Activated CD8-positive, alpha-beta memory T cell treated with anti-CD3 and anti-CD28 coated beads for 1 hour (primary cell): ENCODE measurements at places on chromosomes 3 and 15.

- DNase-seq, result no peak
Observed at GRCh38 chr3:4416961-4417360, 50.1 kb downstream of the SUMF1 start.

GRCh38 chr3:52827441-52827840, 3.0 kb downstream of the ITIH4 start:
- DNase-seq, result no peak

DNA sequence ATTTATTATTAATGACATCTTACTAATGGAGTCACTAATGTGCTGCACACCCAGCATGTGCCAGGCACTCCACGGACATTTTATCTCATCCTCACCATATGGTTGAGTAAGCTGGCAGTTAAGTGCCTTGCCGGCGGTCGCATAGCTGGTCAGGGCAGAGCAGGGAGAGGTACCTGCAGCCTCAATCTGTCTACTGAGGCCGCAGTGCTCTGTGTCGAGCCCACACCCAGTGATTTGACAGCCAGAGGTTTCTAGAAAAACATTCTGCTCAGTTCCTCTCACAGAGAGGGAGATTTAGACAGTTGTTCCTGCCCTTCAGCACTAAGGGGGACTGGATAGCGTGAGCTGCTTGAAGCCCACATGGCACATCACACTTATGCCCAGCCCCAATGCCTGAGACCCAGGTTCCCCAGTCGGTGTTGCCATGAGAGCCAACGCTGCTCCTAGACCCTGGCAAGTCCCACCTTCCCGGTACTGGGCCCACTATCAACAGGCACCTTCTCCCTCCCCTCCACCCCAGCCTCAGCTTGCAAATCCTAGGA, 2.6 kb downstream of the LIPC start:
- DNase-seq, result no peak

DNA sequence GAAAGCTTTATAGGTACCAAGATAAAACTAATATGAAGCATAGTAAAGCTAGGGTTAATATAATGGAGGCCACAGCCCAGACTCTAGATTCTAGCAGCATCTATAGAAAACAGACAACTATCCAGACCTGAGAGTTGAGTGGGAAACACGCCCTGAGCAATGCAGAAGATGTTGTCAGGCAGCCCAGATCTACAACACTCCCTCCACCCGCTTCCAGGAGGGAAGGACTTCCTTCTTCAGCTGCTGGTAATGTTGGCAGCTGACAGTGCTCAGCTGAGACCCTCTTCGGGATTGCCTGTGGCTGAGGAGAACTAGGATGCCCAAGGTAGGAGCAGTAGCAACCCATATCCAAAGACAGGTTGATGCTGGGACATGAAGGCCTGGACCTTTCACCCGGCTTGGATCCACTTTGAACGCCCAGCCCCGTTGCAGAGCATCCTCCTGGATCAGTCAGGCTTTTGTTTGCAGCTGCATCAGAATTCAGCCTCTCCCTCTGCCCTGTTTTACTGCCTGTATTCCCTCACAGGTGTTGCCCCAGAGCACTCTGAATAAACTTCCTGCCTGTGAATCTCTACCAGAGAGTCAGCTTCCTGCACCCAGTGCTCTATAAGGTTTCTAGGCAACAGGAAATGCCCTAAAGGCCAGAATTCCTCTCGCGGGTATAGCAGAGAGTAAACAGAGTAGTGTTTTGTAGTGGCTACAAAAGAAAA, 174.7 kb upstream of the IL12A start:
- DNase-seq, result no peak

DNA sequence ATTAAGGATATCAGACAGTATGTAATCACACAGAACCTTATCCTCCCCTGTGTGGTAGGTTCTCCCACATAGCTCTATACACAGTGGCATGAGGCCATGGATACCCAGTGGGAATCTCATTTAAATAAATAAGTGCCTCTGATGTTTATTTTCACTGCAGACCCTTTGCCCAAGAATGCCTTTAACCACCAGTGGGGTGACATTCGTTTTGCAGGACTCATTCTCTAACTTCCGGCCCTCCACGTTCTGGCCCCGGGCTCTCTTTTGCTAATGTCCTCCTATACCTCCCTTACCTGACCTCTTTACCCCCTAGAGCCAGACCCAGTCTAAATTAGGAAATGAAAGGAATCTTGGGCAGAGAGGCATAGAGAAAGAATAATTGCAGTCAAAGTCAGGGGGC, 8.3 kb downstream of the CCDC80 start:
- no peak for DNase-seq

DNA sequence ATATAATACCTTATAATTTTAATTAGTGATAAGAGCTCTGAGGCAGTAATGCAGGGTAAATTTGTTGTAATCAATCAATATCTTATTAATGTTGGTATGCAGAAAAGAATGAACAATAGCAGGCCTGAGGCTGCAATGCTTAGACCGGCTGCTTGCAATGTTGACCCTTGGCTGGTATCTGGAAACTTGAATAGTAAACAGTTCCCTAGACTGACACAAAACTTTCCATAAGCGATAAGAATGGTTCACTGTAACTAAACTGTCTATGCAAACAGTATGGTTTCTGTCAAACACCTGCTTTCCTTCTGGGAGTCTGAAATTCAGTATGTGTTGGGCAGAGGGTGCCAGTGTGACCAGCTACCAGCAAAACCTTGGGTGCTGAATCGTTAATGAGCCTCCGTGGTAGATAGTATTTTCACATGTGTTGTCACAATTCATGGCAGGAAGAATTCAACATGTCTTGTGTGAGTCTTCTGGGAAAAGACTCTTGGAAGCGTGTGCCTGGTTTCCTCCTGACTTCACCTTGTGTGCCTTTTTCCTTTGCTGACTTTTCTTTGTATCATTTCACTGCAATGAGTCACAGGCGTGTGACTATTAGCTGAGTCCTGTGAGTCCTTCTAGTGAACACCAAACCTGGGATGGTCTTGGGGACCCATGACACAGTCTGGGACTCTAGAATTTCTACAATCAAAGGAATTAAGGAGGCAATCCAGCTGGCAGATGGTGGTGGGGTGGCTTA, 30.7 kb upstream of the CLRN1 start:
- no peak for DNase-seq

DNA sequence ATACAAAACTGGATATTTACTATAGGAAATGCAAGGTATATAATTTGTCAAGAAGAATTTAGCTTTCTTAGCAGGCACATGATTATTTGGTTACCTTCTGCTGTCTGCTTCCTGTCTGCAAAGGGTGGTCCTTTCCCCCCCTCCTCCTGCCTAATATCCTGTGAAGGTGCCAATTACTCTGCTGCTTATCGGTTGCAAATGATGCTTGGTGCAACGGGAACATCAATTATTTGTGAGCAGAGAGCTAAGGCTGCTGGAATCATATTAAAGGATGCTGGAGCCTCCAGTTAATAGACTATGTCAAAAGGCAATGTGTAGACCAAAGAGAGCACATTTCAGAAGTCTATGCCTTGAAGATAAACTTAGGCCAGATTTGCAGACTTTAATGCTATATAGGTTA, 443.7 kb upstream of the ONECUT1 start:
- DNase-seq, result no peak

- DNase-seq, result no peak
Observed at GRCh38 chr3:129393271-129393670, 35.2 kb downstream of the EFCAB12 start.

DNA sequence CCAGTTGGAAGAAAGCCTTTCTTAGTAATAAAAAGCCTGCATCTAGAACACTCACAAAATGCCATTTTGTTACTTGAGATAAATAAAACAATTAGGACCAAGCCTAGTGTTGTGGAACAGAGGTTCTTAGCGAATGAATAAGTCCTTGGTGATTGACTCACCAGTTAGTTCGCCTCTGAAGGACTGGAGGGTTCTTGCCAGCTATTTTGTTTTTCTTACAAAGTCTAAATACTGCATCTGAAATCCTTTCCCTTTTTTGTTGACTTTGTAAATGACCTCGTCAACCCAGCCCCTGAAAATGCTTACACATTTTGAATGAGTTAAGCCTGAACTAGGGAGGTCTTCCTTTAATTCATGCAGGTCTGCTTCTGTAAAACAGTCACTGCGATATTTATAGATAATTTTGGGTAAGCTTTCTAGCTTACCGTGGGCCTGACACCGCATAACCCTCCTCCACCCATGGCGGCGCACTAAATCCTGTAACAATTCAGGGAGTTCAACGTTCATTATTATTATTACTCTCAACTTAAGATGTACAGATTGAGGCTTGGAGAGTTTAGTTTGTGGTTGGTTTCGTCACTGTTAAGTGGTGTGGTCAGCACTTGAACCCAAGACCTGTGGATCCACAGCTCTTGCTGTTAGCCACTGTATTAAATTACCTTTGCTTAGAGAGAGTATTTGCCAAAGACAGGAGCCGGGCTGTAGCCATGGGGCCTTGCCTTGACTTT, 45.0 kb upstream of the SACM1L start:
- no peak for DNase-seq

- DNase-seq, result no peak
Observed at GRCh38 chr15:76274226-76274625, 37.0 kb downstream of the ETFA start.

GRCh38 chr3:120670576-120670975, 11.5 kb downstream of the HGD start:
- DNase-seq, result no peak

GRCh38 chr3:120153294-120153693, 59.0 kb upstream of the GSK3B start:
- no peak for DNase-seq

- no peak for DNase-seq
Observed at GRCh38 chr3:32335365-32336112, 56.1 kb upstream of the CMTM7 start.

DNA sequence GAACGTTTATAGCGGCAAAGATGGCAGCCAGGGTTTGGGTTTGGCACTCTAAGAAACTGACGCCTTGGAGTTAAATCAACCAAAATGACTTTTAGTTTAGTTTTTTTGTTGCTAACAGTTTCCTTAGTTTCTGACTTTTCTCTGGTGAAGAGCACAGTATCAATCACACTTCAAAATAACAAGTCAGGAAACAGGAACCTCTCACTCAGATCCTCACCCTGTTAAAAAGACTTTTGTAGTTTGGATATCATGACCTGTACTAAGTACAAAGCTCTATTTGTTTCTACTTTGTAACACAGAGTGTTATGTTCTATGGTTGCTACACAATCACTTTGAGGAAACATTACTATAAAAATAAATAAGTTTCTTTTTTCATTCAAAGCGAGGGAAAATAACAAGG, 51.1 kb downstream of the ATP10A start:
- DNase-seq, result no peak

- DNase-seq, result no peak
Observed at GRCh38 chr3:133620066-133620784, 41.5 kb downstream of the TOPBP1 start.

DNA sequence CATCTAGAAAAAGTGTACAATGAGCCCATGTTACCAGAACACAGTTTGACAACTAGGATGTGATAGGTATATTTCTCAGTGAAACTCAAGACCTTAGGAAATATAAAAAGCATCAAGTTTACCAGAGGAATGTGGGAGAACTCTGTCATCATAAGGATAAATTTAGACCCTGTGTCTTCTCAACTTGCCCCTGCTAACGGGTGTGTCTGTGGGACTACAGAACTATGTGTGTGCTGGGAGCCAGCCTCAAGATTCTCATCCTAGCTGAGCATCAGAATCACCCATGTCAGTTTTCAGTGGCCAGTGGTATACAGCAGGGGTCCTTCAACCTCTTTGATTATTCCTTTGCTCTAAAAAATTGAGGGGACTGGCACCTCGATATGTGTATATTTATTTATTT, 393.3 kb downstream of the PLCL2 start:
- DNase-seq, result no peak

- no peak for DNase-seq
Observed at GRCh38 chr3:189862385-189862998, 231.3 kb downstream of the TP63 start.

DNA sequence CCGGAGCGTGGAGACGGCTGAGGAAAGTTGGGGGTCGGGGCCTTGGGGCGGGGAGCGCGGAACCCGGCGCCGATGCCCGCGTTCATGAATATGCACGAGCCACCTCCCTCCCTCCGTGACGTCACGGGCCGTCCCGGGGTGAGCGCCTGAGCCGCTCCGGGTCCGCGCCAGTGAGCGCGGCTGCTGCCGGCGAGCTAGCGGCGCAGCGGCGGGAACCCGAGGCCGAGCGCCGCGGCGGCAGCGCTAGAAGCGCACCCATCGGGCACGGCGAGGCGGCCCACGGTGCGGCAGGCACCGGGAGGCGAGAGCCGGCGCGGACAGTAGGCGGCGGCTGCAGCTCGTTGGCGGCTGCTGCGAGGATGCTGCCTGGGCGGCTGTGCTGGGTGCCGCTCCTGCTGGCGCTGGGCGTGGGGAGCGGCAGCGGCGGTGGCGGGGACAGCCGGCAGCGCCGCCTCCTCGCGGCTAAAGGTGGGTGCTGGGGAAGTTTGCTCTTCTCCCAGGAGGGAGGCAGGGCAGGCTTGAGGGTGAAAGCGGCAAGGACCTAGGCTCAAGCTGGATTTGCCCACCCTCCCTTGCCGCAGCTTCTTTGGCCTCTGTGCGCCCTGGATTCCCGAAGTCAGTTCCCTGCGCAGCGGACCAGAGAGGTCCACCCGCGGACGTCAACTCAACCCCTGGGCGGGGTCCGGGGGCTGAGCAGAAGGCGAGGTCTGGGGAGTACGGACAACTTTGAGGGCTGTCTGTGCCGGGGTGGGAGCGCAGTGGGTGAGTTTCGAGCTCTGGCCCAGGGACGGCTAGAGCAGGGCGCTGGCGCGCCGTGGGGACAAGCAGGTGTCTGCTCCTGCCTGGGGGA, at the start of gene CLSTN2:
Gene CLSTN2, plus strand, starts transcription at position 170 of the 850 bp plus-strand sequence.
- DNase-seq, result no peak

DNA sequence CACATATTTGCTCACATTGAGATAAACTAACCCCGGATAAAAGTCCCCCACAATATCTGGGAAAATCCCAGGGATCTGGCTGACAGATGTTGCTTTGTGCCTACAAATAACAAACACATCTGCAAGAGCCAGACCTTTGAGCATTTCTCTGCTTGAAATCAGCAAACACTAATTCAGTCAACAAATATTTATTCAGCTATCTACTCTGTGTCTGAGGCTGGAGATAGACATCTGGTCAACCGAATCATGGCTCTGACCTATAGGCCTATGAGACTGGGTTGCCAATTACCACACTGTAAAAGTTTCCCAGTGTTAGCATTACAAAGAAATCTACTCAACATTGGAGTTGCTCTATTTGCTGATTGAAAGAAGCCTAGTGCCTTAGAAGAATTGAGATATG, 201.1 kb upstream of the CADPS start:
- DNase-seq, result no peak

GRCh38 chr15:85311647-85312046, 68.8 kb upstream of the AKAP13 start:
- no peak for DNase-seq

DNA sequence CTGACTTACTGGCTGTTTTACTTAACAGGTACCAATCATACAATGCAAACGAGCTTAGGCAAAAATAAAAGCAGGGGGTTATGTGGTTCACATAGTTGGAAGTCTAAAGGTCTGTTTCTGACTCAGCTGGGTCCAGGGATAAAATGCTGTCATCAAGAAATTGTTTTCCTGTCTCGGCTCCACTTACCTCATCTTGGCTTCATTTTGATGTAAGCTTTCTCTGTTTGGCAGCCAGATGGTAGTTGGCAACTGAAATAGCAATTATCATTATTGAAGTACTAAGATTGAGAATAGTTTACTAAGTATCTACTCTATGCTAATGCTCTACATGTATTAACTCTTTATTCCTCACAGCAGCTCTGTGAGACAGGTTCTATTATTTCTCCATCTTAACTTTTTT, 36.8 kb upstream of the CNTN3 start:
- DNase-seq, result no peak

GRCh38 chr15:44596511-44597010, 59.6 kb downstream of the EIF3J start:
- DNase-seq, result no peak
